NCI-H2171 (cell line): ENCODE measurements at places on chromosomes 7 and 10.

- no peak for DNase-seq
These were observed 60.5 kb downstream of the PYROXD2 start for GRCh38 chr10:98354491-98354890.

DNA sequence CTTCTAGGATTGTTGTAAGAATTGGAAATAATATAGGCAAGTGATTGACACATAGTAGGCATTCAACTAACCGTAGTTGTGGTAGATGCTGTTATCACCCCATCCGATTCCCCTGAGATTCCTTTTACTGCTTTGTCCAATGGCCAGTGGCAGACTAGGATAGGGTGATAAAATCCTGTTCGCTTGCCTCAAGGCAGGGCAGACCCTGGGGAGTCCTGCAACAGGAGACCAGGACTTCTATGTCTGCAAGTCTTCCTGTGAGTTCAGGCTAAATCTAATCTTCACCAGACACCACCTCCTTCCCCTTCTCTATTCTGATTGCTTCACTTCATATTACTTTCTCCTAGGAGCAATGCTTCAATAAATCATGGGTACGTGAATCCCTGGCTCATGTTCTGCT is 42.8 kb upstream of the CREB5 start:
- no peak for DNase-seq

DNA sequence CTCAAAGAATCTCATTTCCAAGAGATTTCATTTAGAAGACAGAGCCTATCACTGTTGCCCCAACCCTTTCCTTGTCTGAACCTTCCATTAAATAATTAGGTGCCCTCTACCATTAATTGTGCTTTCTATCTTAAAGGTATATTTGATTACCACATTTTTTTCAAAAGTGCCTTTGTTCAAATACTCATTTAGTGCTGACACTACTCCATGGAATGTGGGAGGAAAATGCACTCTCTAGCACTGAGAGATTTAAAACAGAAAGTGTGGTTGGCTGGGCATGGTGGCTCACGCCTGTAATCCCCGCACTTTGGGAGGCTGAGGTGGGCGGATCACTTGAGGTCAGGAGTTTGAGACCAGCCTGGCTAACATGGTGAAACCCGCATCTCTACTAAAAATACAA is 119.8 kb downstream of the CACNA2D1 start:
- DNase-seq: no peak

DNA sequence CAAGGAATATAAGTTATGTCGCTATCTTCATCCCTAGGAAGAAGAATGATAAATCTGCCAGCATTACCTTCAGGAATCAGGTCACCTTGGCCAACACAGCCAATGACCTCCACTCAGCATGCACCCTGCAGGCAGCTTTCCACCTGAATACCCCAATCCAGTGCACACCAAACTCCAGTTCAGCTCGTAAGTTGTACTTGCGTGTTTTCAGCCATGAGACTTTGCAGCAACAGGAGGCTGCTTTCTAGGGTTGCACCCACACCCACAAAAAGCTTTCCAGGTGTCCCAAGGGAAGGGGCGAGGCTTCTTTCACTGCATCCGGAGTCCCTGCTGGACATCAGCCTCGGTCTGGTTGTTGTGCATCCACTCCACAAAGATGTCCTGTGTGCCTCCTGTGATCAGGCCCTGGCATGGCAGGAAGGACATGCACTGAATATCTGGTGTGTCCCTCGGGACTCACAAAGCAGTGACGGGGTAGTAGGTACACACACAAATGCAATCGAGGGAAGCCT is 282.9 kb downstream of the GRID1 start:
- no peak for DNase-seq

DNA sequence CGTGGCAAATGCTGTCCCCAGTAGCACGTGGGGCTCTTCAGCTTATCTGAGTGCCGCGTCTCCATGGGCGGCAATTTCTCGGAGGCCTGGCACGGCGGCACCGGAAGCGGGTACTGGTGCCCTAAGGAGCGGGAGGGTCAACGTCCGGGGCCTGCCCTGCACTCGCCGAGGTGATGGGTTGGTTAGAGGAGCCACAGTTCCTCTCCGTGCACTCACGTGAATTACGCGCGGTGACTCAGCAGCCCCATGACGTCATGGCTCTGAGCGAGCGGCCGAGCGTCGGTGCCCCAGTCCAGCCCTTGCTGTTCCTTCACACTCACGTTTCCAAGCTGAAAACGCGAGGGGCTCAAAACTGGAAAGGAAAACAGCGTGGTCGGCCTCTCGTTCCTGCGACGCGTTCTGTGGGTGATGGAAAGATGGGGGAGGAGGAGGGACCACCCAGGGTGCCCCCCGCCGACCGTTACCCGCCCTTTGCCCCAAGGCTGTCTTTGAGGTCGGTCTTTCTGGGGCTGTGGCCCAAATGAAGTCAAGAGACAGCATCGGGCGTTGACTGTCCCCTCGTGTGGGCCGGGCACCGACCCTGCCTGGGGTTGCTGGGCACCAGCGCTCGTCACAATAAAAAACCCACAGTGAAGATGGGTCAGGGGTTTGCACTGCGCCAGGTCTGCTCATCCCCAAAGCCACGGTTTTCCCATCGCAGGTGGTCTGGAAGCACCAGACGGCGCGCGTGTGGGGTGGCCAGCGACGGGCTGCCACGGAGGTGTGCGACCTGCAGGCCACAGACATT is 70.4 kb upstream of the CFAP46 start:
- DNase-seq: no peak

DNA sequence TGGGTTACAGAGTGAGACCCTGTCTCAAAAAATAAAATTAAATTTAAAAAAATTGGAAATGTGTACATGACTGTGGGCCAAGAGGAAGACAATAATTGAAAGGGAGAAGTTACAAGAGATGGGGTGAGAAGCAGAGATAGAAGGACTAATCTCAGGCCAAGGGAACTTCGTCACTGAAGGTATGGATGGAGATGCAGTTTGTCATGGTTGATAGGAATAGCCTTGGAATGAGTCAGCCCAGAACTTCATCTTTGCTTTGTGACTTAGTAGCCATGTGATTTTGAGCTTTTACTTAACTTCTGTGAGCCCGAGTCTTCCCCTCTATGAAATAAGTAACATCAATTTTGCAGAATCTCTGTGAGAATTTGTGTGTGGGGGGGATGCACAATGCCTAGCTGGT is 6.5 kb upstream of the PODXL start:
- no peak for DNase-seq

GRCh38 chr7:108308903-108309302 is 147.3 kb downstream of the NRCAM start:
- no peak for DNase-seq
